Thoracic aorta endothelial cell (primary cell): ENCODE measurements at places on chromosomes 7 and 10. TPM values are rescaled to one million over a fixed set of nuclear protein-coding genes. Genes with fewer than 3 reads are reported as not detected.

The SPDYE2 gene
- not detected in 2 replicates for total RNA-seq

The OR2A5 gene
- not detected in 2 replicates for total RNA-seq

The HPS1 gene
- 25.1 and 35.4 TPM in 2 replicates for total RNA-seq

The ZNF775 gene
- total RNA-seq, result 4.3 and 5.1 TPM in 2 replicates

The C10orf62 gene
- 0.29 TPM in 1 of 2 replicates, not detected in the other for total RNA-seq

The TYSND1 gene
- 5.2 and 7.8 TPM in 2 replicates for total RNA-seq

The SDK1 gene
- total RNA-seq, result 0.50 and 1.7 TPM in 2 replicates

The NACAD gene
- 0.66 and 1.1 TPM in 2 replicates for total RNA-seq

The TSPAN33 gene
- total RNA-seq, result 0.22 TPM in 1 of 2 replicates, not detected in the other

The CYTH3 gene
- total RNA-seq, result 10.1 and 11.6 TPM in 2 replicates

The RASSF4 gene
- total RNA-seq, result 3.7 and 5.6 TPM in 2 replicates

The CPVL gene
- total RNA-seq, result not detected in 2 replicates

The AKR1C8 gene
- not detected in 2 replicates for total RNA-seq

The GBX1 gene
- total RNA-seq, result not detected in 2 replicates

The GIMAP7 gene
- total RNA-seq, result 30.9 and 48.0 TPM in 2 replicates

The TMEM26 gene
- 0.07 TPM in 1 of 2 replicates, not detected in the other for total RNA-seq
